ENCODE measurements at places on chromosomes 1 and 21. TPM values are rescaled to one million over a fixed set of nuclear protein-coding genes. Genes with fewer than 3 reads are reported as not detected.

DNA sequence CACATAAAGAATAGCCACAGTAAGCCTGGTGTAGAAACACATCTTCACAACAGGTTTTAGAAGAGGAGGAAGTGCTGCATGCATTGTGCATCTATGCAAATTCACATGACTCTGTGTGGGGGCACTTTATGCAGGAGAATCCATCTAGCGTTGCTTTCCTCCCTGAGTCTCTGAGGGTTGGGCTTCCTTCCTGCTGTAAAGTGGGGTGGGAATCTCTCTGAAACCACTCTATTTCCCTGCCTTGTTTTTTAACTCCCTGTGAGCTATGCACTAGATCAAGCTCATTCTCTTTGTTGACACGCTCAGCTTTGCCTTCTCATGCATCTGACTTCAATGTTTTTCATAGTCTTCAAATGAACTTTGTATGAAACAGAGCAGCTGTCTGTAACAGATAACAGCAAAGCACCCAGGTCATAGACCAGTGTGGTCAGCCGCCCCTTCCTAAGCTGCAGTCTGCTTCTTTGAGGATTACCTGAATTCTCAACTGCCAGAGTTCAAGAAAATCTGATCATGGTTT lies 102.7 kb upstream of the DPH5 start:
- H3K36me3 ChIP-seq: peaks cover 3% of the 10 kb centered on the region
- no peaks in the 10 kb centered on the region for H3K27me3 ChIP-seq
- H3K27ac ChIP-seq: peak overlapping the region; percentile 67
- no peak for DNase-seq

CYP4Z1 gene
- not detected for total RNA-seq

UBE4B gene
- 24.3 TPM for total RNA-seq

DNA sequence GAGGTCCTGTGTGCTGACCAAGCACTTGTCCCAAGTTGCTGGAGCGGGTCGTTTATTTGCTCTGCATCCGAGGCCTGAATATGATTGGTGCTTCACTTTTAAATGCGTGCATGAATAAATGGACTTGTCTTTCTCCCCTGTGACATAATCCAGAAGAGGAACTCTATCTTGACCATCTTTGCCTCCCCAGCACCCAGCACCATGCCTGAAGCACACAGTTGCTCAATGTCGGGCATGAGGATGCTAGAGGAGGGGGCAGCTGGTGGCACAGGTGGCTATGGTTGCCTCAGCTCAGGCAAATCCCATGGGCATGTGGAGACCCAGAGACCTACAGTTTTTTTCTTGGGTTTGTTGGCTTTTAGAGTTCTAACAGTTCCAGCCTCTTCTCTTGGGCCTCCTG lies 142.6 kb downstream of the KAZN start:
- no peak overlapping the region for H3K4me3 ChIP-seq
- no peaks in the 10 kb centered on the region for H3K4me1 ChIP-seq
- H3K27me3 ChIP-seq: peaks cover 29% of the 10 kb centered on the region
- DNase-seq: no peak
- H3K27ac ChIP-seq: no peak overlapping the region

- H3K27ac ChIP-seq: no peak overlapping the region
- H3K4me1 ChIP-seq: peaks cover 54% of the 10 kb centered on the region
- no peak overlapping the region for H3K4me3 ChIP-seq
- peaks cover 9% of the 10 kb centered on the region for H3K36me3 ChIP-seq
Observed at GRCh38 chr1:21774835-21775549, 8.0 kb downstream of the USP48 start.

GRCh38 chr1:116368241-116368640 lies 4.8 kb upstream of the ATP1A1 start:
- H3K4me1 ChIP-seq: peaks cover 8% of the 10 kb centered on the region
- no peaks in the 10 kb centered on the region for H3K36me3 ChIP-seq
- DNase-seq: no peak

DNA sequence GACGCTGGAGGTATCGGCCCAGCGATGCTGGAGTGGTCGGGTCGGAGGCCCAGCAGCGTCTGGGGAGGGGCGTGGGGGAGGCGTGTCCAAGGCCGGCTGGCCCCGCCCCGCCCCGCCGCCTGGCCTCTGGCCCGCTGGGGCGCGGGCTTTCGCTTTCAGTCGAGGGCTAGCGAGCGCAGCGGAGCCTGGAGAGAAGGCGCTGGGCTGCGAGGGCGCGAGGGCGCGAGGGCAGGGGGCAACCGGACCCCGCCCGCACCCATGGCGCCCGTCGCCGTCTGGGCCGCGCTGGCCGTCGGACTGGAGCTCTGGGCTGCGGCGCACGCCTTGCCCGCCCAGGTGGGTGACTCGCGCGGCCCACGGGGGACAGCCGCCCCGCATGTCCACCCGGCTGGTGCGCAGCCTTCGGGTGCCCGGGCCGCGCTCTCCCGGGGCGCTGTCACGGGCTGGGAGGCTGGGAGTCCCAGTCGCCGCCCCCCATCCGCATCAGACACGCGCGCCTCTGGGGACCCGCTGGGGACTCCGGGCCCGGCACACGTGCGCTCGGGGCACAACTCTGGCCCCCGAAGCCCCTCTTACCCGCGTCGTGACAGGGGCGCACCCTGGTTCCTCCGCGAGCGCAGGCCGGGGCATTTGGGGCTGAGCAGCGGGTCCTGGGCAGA lies at the start of gene TNFRSF1B:
TSS of gene TNFRSF1B (plus strand) at position 158 of the 659 bp plus-strand sequence. CDS start at position 259, 101 bp downstream.
- peak within 1 kb of the TSS; percentile 98 for H3K4me3 ChIP-seq
- H3K4me1 ChIP-seq: peaks cover 66% of the 10 kb centered on the region
- H3K27me3 ChIP-seq: no peaks in the 10 kb centered on the region
- peak; percentile 80 for DNase-seq
- peaks cover 36% of the 10 kb centered on the region for H3K36me3 ChIP-seq
- H3K27ac ChIP-seq: peak within 1 kb of the TSS; percentile 97

DNA sequence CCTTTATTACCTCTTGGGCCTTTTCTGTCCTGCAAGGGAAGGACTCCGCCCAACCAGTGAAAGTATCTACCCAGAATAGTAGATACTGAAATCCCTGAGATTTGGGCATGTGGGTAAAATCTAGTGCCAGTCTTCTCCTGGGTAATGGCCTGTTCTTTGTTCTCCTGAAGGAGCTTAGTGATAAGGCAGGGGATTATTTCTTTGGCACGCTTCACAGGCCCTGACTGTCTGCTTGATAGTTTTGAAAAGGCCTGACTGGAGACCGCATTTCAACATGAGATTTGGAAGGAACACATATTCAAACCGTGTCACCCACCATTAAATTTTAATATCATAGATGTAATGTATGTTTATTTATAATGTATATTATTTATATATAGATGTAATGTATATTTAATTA lies 48.9 kb downstream of the RASAL2 start:
- no peaks in the 10 kb centered on the region for H3K27me3 ChIP-seq
- H3K36me3 ChIP-seq: no peaks in the 10 kb centered on the region
- no peaks in the 10 kb centered on the region for H3K4me1 ChIP-seq
- H3K27ac ChIP-seq: no peak overlapping the region
- no peak overlapping the region for H3K4me3 ChIP-seq

DNA sequence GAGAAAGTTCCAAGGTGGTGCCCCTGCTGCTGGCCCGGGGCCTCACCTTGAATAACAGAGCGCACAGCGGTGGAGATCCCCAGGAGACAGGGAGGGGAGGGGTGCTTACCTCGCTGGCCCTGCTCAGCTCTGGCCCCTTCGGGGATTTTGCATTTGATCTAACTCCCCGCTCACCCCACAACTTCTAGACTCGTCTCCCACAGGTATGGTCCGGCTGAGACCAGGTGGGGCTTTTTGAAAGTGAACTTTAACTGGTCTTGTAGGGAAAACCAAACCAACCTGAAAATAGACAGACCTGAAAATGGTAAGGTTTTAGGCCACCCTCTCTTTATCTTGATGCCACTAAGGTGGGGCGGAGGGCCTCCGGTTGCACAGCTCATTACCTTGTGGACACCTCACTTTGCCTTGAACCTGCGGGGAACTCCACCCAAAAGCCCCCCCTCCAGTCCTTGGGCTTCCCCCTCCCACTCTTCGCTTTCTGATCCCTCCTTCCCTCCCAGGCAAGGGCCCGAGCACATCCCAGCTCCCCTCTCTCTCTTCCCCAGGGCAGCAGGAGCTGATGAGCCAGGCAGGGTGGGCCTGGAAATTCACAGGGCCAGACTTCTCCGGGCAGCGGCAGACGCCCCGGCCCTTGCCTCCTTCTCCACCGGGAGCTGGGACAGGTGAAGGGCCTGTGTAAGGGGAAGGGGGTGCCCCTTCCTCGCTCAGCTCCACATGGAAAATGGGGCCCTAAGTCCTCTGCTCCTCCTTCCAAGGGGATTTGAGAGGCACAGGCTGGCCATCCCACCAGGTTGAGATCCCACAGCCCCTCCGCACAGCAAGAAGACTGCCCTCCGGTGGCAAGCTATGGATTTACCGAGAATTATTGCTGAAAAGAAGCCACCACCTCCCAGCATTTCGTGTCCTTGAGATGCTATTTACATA lies 16.1 kb downstream of the TNFRSF8 start:
- H3K27ac ChIP-seq: peak overlapping the region; percentile 70
- H3K4me1 ChIP-seq: peaks cover 33% of the 10 kb centered on the region
- peaks cover 32% of the 10 kb centered on the region for H3K36me3 ChIP-seq
- DNase-seq: peak; percentile 74
- peak overlapping the region; percentile 44 for H3K4me3 ChIP-seq

- H3K36me3 ChIP-seq: no peaks in the 10 kb centered on the region
- no peaks in the 10 kb centered on the region for H3K27me3 ChIP-seq
- no peak for DNase-seq
Observed at GRCh38 chr21:40152476-40152875, 285.2 kb downstream of the PCP4 start.

TMEM234 gene
- total RNA-seq: 9.9 TPM

UTS2 gene
- total RNA-seq: not detected

DNA sequence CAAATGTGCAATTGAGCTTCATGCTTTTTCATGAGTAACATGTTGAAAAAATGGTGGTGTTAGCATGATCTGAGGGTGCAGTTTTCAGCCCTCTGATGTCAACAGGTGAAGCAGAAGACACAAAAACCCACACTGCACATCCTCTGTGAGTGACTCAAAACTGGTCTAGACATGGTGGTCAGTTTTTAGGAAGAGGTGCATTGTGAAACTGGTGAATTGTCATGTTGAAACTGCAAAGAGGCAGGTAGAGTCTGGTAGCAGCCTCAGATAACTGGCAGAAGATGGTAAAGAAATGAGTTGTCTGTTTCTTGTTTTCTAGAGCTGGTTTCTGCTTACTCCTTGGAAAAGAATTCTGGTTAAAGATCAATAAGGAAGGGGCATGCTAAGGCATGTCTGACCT lies 97.3 kb upstream of the HMCN1 start:
- peak; percentile 62 for DNase-seq
- H3K36me3 ChIP-seq: peaks cover 9% of the 10 kb centered on the region
- peaks cover 3% of the 10 kb centered on the region for H3K27me3 ChIP-seq
- peaks cover 15% of the 10 kb centered on the region for H3K4me1 ChIP-seq

GRCh38 chr1:5223206-5223605 lies 568.8 kb downstream of the AJAP1 start:
- H3K4me1 ChIP-seq: no peaks in the 10 kb centered on the region
- H3K27ac ChIP-seq: no peak overlapping the region
- H3K27me3 ChIP-seq: peaks cover 8% of the 10 kb centered on the region
- no peaks in the 10 kb centered on the region for H3K36me3 ChIP-seq

- peak; percentile 79 for DNase-seq
- peaks cover 6% of the 10 kb centered on the region for H3K27me3 ChIP-seq
- H3K36me3 ChIP-seq: no peaks in the 10 kb centered on the region
- H3K27ac ChIP-seq: no peak overlapping the region
Observed at GRCh38 chr1:23838401-23838866, 13.2 kb upstream of the HMGCL start.

- H3K27ac ChIP-seq: no peak overlapping the region
- H3K4me3 ChIP-seq: no peak overlapping the region
- H3K36me3 ChIP-seq: peaks cover 1% of the 10 kb centered on the region
- DNase-seq: no peak
- H3K4me1 ChIP-seq: peaks cover 15% of the 10 kb centered on the region
Observed at GRCh38 chr21:36744560-36745231, 45.8 kb downstream of the SIM2 start.

DNA sequence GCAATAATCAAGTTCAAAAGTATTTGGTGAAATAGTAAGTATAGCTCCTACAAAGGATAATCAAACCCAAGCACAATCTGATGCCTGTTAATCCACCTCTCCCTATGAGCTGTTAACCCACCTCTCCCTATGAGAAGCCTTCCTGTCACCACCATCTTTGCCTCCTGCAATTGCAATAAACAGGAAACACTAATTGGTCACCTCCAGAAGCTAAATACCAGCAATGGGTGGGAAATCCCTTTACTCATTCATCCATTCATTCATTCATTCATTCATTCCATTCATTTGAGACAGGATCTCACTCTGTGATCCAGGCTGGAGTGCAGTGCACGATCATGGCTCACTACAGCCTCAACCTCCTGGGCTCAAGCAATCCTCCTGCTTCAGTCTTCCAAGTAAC lies 132.8 kb downstream of the RERE start:
- H3K27me3 ChIP-seq: no peaks in the 10 kb centered on the region
- DNase-seq: no peak
- peaks cover 34% of the 10 kb centered on the region for H3K4me1 ChIP-seq
- H3K4me3 ChIP-seq: no peak overlapping the region

REN gene
- not detected for total RNA-seq

PRKAA2 gene
- total RNA-seq: not detected

DNA sequence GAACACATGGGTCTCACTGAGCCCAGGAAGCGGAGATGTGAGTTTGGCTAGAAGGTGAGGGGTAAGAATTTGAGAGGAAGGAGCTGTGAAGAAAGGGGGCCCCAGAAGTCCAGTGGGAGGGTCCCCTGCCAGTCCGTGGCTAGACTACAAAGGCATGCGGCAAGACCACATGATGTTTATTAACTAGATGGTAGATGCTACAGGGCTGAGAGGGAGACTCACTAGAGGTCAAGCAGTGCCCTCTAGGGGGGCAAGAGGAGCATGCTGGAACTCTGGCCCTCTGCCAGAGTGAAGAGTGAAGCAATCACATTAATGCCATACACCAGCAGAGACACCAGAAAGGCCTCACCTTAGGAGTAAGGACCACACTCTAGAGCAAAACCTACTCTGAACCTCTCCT lies 12.2 kb downstream of the KIAA0319L start:
- H3K27ac ChIP-seq: no peak overlapping the region
- no peak overlapping the region for H3K4me3 ChIP-seq
- DNase-seq: peak; percentile 69
- peaks cover 9% of the 10 kb centered on the region for H3K36me3 ChIP-seq

DNA sequence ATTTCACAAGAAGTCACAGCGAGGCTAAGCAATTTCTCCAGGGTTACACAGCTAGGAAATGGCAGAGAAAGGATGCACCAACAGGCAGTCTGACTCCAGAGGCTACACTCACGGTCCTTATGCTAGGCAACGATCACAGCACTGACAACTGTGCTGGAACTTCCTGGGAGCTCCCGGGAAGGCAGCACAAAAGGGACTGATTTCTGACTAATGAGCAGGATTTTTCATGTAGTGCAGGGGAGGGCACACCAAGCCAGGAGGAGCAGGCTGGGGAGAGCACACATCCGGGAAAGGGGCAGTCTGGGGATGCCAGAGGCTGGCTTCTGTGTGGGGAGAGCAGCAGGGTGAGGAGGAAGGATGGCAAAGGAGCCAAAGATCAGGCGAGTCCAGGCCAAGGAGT lies 486.7 kb downstream of the OMA1 start:
- no peaks in the 10 kb centered on the region for H3K4me1 ChIP-seq
- H3K27me3 ChIP-seq: no peaks in the 10 kb centered on the region
- DNase-seq: no peak
- no peak overlapping the region for H3K27ac ChIP-seq

- H3K27me3 ChIP-seq: no peaks in the 10 kb centered on the region
- H3K36me3 ChIP-seq: peaks cover 10% of the 10 kb centered on the region
- H3K27ac ChIP-seq: no peak overlapping the region
- DNase-seq: no peak
- H3K4me3 ChIP-seq: no peak overlapping the region
Observed at GRCh38 chr1:206493279-206493678, 14.1 kb upstream of the RASSF5 start.
